ENCODE measurements at places on chromosomes 12 and 14.

- peak; percentile 25 for DNase-seq
Observed at GRCh38 chr14:85934123-85934885, 404.4 kb downstream of the FLRT2 start.

DNA sequence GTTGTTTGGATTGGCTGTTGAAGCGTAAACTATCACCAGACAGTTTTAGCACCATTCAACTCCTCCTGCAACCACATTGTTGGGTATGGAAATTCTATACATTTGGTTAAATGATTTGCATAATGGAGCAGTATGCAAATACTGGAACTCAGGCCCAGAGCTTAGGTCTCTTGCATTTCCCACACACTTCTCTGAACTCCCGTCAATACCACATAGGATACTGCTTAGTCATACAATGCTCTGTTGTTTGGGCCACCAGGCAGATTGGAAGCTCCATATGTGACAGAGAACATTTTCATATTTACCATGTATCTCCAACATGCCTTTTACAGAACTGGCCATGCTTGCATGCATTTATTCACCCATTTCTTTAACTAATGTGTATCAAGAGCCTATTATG is 78.0 kb downstream of the IFNG start:
- DNase-seq: no peak

- DNase-seq: no peak
Observed at GRCh38 chr12:105987685-105988035, 151.1 kb downstream of the NUAK1 start.

DNA sequence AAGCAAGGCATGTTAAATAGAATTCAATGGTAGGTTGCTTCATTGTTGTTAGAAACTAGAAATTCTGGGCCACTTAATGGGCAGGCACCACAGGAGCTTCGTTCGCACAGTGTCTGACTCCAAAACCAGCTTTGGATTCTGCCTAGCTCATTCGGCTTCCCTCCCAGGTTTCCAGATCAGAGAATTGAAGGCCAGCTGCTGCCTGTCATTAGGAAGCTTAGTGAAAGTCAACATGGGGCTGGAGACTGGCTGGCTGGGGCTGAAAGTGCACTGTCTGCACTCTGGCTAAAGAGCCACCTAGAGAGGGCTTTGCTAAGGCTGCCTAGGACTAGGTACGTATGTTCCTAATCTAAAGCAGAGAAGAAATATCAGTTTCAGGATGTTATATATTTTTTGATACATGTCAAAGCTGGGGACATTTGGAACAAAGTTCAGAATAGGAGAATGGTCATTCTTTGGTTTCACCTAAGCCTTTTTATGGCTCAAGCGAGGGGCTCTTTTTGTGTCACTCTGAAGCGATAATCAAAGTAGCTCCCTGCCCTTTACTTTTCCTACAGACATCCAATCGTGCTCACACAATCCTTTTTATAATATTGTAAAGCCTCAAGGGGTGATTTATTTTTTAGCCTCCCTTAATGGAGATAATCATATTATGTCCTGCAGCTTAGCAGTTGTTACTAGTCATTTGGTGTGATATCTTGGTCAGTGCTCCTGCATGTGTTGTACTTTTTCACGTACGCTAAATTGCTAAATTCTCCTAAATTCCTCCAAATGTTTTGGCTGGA is 238.5 kb upstream of the NAV3 start:
- no peak for DNase-seq

DNA sequence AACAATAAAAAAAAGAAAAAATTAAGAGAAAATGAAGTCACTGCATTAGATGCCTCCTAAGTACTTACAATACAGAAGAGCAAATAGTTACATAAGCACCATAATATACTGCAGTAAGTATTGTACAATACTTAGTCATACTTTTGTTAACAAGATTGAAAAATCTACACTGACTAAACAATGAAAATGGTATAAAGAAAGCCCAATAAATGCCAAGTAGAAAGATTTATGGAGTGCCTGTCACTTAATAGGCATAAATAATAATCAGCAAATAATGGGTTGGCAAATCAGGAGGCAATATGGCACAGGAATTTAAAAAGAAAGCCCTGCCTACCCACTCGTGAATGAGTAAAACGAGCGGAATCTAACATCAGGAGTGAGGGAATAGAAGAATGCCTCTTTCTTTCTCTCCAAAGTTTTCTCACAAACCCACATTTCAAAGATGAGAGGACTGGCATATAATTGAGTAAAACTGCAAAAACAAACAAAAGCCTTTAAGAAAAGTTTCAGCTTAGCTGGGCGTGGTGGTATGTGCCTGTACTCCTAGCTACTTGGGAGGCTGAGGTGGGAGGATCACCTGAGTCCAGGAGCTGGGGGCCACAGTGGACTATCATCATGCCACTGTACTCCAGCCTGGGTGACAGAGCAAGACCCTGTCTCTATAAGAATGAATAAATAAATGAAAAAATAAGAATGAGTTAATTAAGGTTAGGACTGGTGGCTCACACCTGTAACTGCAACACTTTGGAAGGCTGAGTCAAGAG is 36.1 kb downstream of the CRY1 start:
- DNase-seq: no peak

GRCh38 chr12:12469386-12469785 is 93.3 kb downstream of the DUSP16 start:
- no peak for DNase-seq

- no peak for DNase-seq
Observed at GRCh38 chr12:96069511-96070231, 34.3 kb upstream of the LTA4H start.

DNA sequence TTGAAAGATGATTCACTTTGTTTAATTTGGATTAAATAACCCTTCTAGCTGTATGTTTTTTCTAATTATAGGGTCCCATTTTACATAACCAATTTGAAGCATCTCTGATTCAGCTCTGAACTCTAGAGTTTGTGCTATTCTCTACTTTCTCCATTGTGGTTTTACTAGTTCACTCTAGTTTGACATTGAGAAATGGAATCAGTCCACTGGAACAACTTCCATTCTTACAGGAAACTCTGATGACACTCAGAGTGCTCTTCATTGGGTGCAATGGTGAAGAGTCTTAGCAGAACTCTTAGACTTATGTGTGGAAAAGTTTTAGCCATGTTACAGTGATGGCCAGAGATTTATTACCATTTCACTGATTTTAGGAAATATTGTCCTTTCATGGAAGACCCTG is 140.7 kb downstream of the DYRK2 start:
- no peak for DNase-seq

GRCh38 chr12:57498132-57498502 is 10.2 kb downstream of the MARS1 start:
- DNase-seq: no peak

GRCh38 chr14:89217891-89218290 is 199.1 kb downstream of the FOXN3 start:
- no peak for DNase-seq

DNA sequence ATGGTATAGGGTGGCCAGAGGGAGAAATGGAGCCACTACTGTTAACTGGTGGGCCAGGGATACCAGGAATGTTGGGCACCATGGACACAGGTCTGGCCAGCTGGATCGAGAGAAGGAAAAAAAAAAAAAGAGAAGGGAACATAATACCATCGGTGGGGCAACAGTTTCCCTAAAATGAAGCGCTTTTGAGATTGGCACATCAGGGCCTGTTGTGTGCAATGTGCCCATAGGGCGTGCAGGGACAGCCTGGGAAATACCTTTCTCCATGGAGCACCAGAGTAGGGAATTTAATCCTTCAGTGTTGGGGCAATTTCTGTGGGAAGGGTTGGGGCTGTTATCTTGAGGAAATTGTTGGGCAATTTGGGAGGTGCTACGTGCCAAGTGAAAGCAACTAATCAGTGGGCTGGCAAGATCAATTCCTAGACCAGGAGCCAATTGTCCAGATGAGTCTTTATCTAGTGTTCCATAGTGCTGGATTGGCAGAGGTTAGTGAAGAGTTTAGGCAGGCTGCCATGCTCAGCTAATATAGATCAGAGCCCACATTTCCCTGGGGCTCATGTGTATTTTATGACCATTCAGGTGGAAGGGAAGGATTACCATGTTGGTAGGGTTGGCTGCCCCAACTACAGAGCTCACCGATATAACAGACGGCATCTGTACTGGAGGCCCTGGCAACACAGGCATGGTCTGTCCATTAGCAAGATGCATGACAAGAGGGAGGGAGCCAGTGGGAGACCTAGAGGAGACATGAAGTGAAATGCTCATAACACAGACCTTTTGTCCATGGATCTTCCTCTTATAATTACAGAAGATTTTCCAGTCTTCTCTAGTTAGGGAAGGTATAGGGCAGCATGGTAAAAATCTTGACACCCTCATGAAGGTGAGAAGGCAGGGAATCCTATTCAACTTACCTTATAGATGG is 25.5 kb upstream of the NPFF start:
- DNase-seq: no peak

DNA sequence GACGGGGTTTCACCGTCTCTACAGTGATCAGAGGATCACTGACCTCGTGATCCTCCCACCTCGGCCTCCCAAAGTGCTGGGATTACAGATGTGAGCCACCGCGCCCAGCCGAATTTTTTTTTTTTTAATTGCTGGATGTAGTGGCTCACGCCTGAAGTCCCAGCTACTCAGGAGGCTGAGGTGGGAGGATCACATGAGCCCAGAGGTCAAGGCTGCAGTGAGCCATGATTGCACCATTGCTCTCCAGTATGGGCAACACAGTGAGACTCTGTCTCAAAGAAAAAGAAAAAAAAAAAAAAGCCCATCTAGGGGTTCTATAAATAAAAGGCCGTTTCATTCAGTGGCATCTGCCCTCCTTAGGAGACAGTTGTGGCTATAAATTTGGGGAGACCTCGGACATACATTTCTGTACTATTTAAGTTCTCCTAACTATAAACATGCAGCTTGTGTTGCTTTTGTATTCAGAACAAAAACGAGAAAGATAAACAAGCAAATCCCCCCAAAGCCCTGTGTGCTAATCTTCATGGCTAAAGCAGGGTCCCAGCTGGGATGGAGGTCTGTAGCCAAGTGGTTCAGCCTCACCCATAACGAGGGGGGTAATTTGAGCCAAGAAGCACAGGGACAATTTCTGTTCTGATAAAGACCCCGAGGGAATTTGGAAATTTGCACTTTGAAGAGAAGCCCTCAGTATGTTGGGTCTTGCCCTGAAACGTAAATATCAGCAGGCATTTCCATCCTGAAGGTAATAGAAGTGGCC is 35.0 kb upstream of the BCL7A start:
- DNase-seq: no peak

- DNase-seq: no peak
Observed at GRCh38 chr12:125329239-125330102, 264.2 kb downstream of the AACS start.

DNA sequence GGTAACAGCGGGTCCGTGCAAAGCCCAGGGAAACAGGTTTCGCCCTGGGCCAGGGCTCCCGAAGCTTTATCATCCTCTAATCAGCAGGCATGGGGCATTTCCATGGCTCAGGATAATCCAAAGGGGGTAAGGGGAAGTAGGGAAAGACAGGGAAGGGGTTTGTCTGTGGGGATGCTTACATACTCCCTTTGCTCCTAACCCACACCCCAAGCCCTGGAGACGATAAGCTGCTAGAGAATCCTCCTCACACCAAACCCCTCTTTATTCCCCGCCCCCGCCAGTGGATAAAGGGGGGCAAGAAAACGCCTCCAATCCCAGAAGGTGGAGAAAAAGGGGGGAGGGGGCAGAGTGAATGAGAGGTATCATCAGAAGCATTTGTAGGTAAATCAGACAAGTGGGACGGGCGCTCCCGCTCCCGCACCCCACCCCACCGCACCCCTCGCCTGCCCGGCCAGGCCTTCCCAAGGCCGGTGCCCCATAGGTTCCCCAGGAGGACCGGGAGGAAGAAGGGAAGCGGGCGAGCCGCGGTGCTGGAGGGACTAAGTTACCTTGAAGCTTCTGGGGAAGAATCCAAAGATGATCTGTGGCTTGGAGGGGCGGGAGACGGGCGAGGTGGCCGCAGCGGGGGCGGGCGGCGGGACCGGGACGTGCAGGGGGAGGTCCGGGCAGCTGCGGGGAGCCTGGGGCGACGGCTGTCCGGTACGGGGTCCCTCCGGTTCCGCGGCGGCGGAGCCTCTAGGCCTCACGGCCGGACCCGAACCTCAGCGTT is 762 bp downstream of the PPP2R5E start:
- DNase-seq: no peak

DNA sequence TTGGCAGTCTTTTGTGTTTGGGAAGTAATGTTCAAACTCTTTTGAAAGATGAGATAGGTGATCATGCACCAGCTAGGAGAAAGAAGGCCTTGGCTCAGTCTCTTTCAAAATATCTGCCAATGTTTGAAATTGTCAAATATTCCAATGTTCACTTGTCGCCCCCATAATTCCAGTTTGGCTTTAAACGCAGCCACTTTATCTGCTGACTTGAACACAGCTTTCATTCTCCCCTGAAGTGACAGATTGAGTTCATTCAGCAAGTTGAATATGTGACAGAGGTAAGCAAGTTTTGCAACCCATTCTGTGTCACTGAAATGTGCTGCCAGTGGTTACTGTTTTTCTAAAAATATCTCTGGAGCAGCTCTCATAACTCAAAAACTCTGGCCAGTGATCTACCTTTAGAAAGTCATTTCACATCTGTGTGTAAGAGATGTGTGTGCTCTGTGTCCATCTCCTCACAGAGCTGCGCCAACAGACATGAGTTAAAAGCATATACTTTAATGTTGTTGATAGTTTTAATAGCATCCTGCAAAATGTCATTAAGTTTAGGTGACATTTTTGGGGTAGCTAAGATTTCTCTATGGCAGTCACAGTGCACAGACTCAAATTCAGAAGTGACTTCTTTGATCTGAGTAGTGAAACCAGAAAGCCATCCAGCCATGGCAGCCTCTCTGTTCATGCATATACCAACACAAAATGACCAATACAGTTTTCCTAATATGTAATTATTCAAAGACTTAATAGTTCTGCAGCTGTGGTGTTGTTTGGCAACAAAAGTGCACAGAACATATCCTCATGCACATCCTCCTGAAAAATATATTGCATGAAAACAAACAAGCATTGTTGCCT is 614.3 kb upstream of the MIS18BP1 start:
- no peak for DNase-seq

GRCh38 chr12:1832801-1833595 is 12.6 kb downstream of the LRTM2 start:
- no peak for DNase-seq

- no peak for DNase-seq
Observed at GRCh38 chr12:121023799-121024198, 7.5 kb upstream of the C12orf43 start.

GRCh38 chr14:57486767-57487379 is 6.8 kb downstream of the CCDC198 start:
- DNase-seq: no peak

GRCh38 chr14:39673734-39674133 is 241.5 kb upstream of the FBXO33 start:
- no peak for DNase-seq

Measured in CD4-positive, alpha-beta T cell (primary cell).